ENCODE measurements at places on chromosomes 11 and 22.

GRCh38 chr11:87423161-87423560 is 385.4 kb downstream of the TMEM135 start:
- no peak for DNase-seq

GRCh38 chr11:116903090-116903489 is 65.7 kb upstream of the APOA1 start:
- DNase-seq: no peak

DNA sequence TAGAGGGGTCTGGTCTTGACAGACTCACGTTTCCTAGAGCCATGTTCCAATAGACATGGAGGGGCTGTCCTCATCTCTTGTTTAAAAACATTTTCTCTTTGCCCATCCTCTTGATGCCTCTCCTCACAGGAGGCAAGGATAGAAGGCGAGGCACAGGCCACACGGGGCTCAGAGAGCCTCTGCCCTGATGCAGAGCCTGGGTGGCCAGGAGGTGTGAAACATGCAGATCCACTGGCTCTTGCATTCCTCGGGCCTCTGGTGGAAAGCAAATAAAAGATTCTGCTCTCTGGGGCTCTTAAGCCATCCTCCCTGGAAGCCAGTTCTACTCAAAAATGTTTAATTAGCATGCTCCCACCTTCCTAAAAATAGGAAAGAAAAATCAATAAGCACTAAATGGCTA is 43.6 kb upstream of the NTM start:
- no peak for DNase-seq

- DNase-seq: no peak
Observed at GRCh38 chr11:3046190-3046589, 11.0 kb downstream of the CARS1 start.

DNA sequence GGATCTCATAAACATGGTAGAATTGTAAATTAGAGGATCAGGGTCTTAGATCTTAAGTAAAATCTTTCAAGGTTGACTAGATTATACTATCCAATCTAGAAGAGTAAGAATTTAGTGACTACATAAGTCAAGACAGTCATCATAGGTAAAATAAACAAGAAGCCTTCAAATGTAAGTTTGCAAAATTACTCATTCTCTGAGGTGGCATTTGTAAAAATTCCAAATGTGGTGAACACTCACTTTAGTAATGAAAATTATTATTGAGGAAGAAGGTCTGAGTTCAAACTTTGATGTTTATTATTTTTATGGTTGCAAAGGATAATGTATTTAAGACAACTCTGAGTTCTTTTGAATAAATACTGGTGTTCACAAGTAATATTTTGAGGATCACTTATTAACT is 4.6 kb downstream of the HYLS1 start:
- DNase-seq: no peak

DNA sequence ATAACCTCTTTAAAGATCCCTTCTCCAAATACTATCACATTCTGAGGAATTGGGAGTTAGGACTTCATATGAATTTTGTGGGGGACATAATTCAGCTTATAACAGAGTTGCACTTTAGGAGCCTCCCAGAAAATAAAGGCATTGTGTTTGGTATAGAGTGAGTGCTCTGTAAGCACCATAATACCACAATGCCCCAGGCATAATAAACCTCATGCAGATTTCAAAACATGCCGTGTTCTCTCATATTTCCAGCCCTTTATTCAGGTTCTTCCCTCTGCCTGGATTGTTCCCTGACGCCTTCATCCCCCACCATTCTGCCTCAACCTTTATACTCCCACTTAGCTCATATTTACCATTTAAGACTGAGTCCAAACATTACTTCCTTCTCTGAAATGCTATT is 398.8 kb upstream of the FAT3 start:
- DNase-seq: no peak

DNA sequence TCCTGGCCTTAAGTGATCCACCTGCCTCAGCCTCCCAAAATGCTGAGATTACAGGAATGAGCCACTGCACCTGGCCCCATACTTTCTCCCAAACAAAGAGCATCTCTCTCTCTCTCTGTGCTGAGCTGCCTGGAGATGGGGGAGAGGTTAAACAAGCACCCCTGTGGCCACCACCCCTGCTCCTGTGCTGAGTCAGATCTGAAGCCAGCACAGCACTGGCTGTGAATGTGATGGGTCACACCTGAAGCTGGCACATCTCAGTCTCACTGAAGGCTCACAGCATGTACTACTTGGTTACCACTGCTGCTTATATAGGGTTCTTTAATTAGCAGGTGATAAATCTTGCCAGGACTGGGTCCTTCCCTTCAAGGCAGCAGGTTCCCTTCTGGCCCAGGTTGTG is 10.8 kb upstream of the WEE1 start:
- DNase-seq: no peak
